NCI-H1930 (cell line): ENCODE measurements at places on chromosomes 1 and 21.

DNA sequence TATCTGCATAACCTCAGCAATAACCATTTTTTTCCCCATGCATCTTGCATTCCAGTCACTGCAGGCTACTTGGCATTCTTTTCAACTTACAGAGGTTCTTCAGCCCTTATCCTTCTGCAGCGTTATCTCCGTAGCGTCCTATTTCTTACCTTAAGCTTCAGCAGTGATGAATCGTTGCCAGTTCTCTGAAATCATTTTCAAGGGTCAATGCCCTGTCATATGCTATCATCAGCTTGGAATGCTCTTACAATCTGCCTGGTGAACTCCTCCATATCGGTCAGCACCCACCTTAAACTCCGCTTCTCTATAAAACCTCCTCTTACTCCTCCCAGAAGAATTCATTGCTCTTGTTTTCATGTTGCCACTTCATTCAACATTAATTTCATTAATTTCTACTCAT, 105.1 kb upstream of the DPH5 start:
- no peak for DNase-seq

DNA sequence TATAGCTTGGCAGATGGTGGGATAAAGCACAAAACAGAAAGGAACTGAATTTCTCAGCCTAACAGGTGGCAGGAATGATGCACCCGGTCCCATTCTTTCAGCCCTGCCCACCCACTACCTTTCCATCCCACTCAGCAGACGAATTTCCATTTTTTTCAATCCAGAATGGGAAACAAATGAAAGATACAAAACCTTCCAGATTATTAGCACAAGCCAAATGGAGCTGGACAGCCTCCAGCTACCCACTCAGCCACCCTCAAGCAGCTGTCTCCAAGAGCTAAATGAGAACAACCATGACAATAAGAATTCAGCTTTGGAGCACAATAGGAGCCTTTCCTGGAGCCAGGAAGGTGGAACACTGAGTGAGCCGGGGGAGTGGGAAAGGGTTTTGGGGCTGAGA, 96.3 kb upstream of the ST6GALNAC5 start:
- DNase-seq = no peak

DNA sequence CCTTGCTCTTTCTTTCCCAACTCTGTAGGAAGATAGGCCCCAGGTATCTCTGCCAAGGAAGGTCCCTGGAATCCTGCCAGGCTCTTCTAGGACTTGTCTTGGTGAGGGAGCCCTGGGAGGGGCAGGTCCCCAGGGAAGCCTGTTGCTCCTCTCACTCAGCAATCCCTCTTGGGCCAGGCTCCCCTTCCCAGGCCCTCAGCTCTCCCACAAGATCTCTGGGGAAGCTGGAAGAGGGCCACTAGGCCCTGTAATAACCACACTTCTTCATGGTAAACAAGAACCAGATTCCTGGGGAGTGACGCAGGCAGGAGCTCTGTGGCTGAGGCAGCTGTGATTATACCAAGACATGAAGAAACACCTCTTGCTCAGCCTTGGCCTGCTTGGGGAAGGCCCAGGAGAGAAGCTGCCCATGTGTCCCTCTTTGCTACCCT, 9.9 kb upstream of the MAPKAPK2 start:
- DNase-seq = no peak

DNA sequence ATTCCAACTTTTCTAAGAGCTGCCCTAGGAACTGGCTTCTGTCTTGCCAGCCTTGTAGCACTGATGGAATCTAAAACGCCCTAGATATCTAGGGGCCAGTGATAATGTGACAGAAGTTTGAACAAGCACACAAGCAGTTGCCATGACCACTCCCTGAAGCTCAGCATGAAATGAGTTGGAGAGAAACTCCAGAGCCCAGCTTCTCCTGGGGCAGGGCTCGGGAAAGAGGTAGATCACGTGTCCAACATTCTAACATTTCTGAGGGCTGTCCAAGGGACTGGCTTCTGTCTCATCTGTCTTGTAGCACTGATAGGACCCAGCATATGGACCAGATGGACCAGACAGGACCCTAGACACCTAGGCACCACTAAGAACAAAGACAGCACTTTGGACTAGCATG, 37.9 kb downstream of the OMA1 start:
- no peak for DNase-seq

DNA sequence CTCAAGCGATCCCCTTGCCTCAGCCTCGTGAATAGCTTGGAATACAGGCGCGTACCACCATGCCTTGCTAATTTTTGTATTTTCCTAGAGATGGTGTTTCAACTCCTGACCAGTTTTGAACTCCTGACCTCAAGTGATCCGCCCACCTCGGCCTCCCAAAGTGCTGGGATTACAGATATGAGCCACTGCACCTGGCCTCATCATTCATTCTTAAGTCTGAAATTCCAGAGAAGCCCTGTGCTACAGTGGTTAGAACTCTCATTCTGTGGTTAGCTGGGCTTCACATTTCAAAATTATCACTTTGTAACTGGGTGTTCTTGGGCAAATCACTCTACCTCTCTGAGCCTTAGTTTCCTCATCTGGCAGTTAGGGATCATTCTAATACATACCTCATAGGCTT, 86.1 kb upstream of the POU3F1 start:
- DNase-seq = no peak

DNA sequence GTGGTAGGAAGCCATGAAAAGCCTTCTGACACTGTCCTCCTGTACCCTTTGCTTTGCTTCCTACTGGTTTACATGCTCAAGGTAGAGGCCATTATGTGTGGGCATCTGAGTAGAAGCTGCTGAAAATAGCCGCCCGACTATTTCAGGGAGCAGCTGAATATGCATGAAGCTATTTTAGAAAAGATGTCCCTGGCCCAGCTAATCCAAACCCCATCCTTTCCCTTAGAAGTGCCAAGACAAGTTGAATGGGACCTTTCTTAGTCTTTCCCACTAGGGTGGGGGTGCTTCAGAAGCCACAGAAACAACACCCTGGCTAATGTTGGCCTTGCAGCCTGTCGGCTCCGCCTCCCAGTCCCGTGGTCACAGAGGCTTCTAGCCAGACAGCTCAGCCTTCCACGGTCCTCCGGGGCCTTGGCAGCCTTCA, 205.1 kb upstream of the EDN2 start:
- no peak for DNase-seq

GRCh38 chr21:17726047-17726829, 92.9 kb downstream of the C21orf91 start:
- DNase-seq = no peak

GRCh38 chr1:35637401-35637809, 3.9 kb downstream of the PSMB2 start:
- DNase-seq = no peak
